Endothelial cell of coronary artery (primary cell): ENCODE measurements at places on chromosomes 13 and 19. TPM values are rescaled to one million over a fixed set of nuclear protein-coding genes. Genes with fewer than 3 reads are reported as not detected.

The RAB4B gene
- 5.6 and 7.7 TPM in 2 replicates for total RNA-seq

The LGALS7B gene
- not detected in 2 replicates for total RNA-seq

The C19orf85 gene
- total RNA-seq, result not detected in 2 replicates

The RNF113B gene
- total RNA-seq, result not detected in 2 replicates

The ZNF737 gene
- total RNA-seq, result 4.3 and 8.3 TPM in 2 replicates

The PRRG2 gene
- total RNA-seq, result 1.4 and 4.2 TPM in 2 replicates

The TMEM272 gene
- total RNA-seq, result not detected in 2 replicates

The DAPK3 gene
- 170 and 222 TPM in 2 replicates for total RNA-seq

The PLIN5 gene
- under 0.01 and 0.09 TPM in 2 replicates for total RNA-seq

The TMEM59L gene
- total RNA-seq, result 0.19 and 0.27 TPM in 2 replicates

The CALM3 gene
- 136 and 149 TPM in 2 replicates for total RNA-seq

The SYNGR4 gene
- total RNA-seq, result not detected in 2 replicates

The ANGPTL4 gene
- 21.4 and 262 TPM in 2 replicates for total RNA-seq

The CYP4F3 gene
- total RNA-seq, result not detected in 2 replicates

The LYL1 gene
- total RNA-seq, result 48.0 and 58.7 TPM in 2 replicates

The GSX1 gene
- not detected in 2 replicates for total RNA-seq

The KCNC3 gene
- 0.09 and 0.19 TPM in 2 replicates for total RNA-seq

The ANKRD24 gene
- 0.18 and 0.38 TPM in 2 replicates for total RNA-seq

The PABPC3 gene
- total RNA-seq, result 0.09 TPM in 2 replicates

The SYDE1 gene
- total RNA-seq, result 6.6 and 13.2 TPM in 2 replicates

The CGB5 gene
- total RNA-seq, result not detected in 2 replicates
